Inflammatory macrophage treated with lipopolysaccharide for 1 hour (primary cell): ENCODE measurements at places on chromosomes 6 and 20.

DNA sequence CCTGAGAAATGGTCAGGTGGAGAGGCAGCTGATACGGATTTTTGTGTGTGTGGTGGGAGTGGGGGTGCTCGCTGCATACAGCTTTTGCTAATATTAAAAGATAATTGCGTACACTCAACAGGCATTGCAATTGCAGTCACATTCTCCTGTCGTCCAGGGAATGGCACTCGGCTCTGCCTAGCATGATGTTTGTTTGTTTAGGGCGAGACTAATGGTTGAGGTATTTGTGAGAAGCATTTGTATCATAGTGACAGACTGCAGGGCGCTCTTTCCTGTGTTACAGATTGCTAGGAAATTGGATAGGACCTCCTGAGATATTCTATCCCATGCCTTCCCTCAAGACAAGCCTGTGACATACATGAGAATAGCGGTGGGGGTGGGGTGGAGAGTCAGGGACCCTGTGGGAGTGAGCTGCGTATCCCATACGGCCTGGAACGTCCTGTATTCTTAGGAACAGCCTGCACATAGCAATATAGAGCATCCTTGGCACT, 207.4 kb downstream of the SOX4 start:
- no peak for DNase-seq

DNA sequence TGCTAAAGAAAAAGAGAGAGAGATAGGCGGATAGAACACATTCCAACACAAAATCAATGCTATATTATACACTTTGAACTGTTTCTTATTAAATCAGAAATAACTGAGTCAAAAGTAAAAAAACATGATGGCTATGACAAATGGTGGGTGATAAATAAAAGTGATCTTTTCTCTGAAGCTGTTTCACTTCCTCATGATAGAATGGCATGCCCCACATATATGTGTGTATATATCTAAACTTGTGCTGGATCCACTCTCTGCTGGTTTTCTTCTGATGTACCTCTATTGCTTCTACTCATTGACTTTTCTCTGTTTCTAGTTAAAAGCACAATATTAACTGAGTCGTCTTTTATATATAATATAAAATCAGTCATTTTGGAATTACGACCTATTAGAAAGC, 429.9 kb downstream of the PKHD1 start:
- DNase-seq: no peak

DNA sequence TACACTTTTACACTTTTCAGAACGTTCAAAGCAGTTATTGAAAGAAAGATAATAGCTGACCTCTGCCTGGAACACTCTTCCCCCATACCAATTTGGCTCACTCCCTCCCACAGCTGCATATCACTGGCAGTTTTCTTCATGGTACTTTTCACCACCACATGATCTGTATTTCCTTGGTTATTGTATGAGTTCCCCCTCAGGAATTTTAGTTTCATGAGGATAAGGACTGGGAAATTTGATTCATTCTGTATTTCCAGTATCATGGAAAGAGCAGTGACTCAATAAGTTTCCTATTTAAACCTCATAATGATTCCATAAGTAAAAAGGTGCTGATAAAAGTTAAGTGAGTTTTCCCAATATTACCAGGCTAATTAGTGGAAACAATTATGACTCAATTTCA, 16.0 kb downstream of the HTR1B start:
- DNase-seq: no peak

DNA sequence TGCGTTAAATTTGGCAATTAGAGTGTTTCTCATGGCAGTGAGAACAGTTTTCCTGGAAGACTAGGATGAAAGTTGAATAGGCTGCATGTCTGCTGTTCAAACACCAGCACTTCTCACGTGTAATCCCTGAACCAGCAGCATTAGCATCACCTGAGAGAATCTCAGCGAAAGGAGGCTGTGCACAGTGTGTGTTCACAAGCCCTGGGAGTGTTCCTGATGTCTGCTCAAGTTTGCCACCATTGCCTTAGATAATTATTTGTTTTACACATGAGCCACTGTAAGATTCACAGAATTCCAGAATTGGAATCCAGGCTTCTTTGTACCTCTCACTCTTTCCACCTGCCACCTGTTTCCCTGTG, 117.3 kb downstream of the JARID2 start:
- no peak for DNase-seq

- no peak for DNase-seq
Measured at GRCh38 chr20:13221313-13221672, 219 bp downstream of the ISM1 start.

GRCh38 chr20:992801-993535, 9.1 kb downstream of the RSPO4 start:
- no peak for DNase-seq

- DNase-seq: no peak
Measured at GRCh38 chr20:61801428-61801827, 264.3 kb downstream of the TAF4 start.

- no peak for DNase-seq
Measured at GRCh38 chr6:120938876-120939472, 395.3 kb downstream of the TBC1D32 start.

DNA sequence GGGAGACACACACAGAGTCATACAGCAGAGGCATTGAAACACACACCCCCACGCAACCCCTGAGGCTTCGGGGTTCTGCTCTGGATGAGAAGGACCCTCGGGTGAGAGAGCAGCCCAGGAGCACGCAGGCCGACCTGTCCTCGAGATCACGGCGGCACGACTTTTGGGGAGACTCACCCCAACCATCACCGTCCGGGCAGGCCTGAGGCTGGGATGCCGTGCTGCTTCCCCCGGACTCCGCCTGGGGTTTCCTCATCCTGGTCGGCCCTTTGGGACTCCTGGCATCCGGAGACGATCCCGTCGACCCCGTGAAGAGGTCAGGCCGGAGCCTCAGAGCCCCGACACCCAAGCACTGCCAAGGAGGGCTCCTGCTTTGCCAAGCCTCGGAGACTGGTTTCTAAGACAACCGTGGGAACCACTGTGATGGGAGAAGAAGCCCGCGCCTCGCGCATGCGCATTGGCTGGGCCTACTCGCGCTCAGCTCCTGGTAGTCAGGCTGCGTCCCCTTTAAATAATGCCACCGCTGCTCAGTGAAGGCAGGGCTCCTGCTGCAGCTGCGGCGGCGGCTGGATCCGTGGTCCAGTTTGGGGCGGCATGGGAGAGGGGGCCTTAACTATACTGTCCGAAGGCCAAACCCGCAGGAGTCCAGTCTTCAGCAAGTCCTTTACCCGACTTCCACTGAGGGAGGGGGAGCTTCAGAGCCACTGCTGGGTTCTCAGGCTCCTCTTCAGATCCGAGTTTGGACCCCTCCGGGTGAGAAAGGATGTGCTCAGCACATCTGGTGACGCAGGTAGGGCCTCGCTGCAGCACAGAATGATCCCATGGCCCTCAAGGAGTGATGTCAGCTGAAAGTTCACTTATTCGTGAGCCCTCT, 171.4 kb upstream of the ZNF337 start:
- peak; percentile 15 for DNase-seq

- DNase-seq: no peak
Measured at GRCh38 chr20:25016471-25016870, 23.9 kb upstream of the APMAP start.

- DNase-seq: no peak
Measured at GRCh38 chr6:168546151-168546550, 105.2 kb downstream of the SMOC2 start.

- no peak for DNase-seq
Measured at GRCh38 chr6:143399176-143399575, 51.3 kb downstream of the ADAT2 start.

GRCh38 chr6:92827104-92827503, 592.3 kb downstream of the EPHA7 start:
- DNase-seq: no peak

- DNase-seq: peak; percentile 97
Measured at GRCh38 chr6:34196116-34196832, 40.4 kb upstream of the HMGA1 start.

DNA sequence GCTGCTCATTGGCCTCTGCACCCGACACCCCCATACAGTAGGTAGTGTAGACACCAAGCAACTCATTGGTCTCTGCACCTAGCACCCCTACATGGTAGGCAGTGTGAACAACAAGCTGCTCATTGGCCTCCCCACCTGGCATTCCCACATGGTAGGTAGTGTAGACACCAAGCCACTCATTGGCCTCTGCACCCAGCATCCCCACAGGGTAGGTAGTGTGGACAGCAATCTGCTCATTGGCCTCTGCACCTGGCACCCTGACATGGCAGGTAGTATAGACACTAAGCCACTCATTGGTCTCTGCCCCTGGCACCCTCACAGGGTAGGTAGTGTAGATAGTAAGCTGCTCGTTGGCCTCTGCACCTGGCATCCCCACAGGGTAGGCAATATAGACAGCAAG, 226.0 kb downstream of the SLC24A3 start:
- DNase-seq: no peak

GRCh38 chr6:148203281-148203925, 139.2 kb upstream of the SASH1 start:
- DNase-seq: no peak

GRCh38 chr6:79672631-79673111, 41.5 kb downstream of the SH3BGRL2 start:
- DNase-seq: no peak

GRCh38 chr6:2531426-2532215, 219.1 kb downstream of the MYLK4 start:
- DNase-seq: peak; percentile 61

DNA sequence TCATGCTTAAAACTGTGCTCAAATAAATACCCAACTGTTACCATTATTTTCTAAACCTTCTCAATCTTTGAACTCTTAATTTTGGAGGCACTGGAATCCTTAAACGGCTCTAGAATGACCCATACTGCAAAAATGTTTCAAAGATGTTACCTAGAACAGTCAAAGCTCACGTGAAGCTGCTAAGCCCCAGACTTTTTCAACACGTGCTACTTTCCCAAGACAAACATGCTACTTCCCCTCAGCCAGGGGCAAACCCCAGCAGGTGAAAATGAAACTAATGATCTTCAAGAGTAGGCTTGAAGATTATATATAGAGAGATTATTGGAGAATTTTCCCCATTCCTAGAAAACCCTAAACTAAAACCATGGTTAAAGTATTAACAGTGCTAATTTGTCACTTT, 28.1 kb downstream of the HUS1B start:
- DNase-seq: no peak

GRCh38 chr6:131419702-131420101, 153.3 kb upstream of the ARG1 start:
- no peak for DNase-seq

GRCh38 chr6:2396846-2397630, 151.6 kb upstream of the GMDS start:
- DNase-seq: no peak

GRCh38 chr20:51715856-51716185, 52.4 kb downstream of the ATP9A start:
- no peak for DNase-seq

GRCh38 chr20:18645196-18645745, 57.4 kb downstream of the DTD1 start:
- no peak for DNase-seq

DNA sequence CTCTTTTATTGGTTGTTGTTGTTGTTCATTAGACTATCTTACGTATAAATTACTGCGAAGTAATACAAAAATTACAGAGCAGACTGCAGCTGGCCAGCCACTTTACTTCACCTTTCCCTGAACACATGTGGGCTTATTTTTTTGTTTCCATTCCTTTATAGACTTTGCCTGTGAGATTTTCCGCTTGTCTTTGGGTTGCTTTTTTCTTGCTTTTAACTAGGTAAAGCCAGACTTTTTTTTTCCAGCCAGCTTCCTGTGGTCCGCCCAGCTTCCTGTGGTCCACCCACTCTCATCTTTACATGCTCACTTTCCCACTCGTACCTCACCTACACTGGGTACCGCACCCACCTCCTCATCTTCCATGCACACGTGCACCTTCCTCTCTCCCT, 79.0 kb downstream of the IPCEF1 start:
- no peak for DNase-seq

- DNase-seq: no peak
Measured at GRCh38 chr20:680638-681187, 5.1 kb upstream of the SCRT2 start.

- DNase-seq: no peak
Measured at GRCh38 chr6:73134588-73134987, 90.7 kb downstream of the KHDC1L start.

GRCh38 chr6:39282774-39283173, 31.4 kb downstream of the KCNK17 start:
- no peak for DNase-seq

DNA sequence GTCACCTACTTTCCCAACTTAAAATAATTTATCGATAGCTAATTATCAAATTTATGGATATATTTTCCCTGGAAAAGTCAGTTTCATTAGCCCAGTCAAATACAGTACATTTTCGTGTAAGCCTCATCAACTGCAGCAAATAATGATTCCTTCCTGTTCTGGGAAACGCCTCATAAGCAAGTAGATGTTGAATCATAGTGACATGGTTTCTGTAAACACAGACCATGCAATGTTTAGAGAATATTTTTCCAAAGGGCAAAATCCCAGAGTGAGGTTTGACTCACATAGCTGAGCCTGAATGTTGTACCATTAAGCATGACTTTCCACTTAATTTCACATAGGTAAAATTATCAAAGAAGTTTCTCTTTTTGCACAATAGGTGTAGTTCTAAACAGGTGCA, 16.7 kb upstream of the VNN1 start:
- peak; percentile 44 for DNase-seq

DNA sequence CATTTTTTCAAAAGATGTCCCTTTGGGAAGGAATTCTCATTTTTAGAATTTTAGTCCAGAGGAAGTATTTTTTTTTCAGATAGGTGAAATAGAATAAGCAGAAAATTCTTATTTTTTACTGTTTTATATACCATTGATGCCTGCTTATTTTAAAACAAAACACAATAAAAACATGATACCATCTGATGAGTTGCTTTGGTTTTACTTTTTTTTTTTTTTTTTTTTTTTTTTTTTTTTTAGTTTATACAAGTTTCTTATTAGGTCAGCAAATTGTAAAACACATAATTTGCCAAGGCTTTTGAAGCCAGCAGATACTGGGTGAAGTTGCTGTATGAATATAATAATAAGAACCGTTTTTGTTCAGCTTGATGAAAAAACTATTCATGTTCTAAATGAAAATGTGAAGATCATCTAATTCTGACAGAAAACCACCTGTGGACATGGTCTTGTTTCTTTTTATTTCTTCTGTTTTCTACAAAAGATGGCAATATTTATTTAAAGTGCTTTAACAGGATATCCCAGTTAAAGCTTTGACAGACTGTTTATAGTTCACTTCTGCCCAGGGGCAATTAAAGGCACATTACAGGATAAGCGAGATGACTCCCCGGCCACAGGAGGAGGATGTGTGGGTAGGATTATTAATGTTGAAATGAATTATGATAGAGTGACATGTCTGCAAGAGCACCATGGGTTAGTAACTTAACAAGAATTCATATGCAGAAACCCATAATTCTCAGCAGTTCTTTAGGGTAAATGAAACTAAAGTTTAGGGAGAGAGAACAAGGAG, 31.1 kb downstream of the MYB start:
- DNase-seq: no peak

- peak; percentile 29 for DNase-seq
Measured at GRCh38 chr6:14929291-14929690, 316.6 kb upstream of the JARID2 start.

GRCh38 chr6:16991981-16992629, 109.7 kb upstream of the STMND1 start:
- DNase-seq: no peak

GRCh38 chr20:62622877-62623487, 19.3 kb upstream of the SLCO4A1 start:
- DNase-seq: no peak
